ENCODE measurements at places on chromosomes 5 and 9. TPM values are rescaled to one million over a fixed set of nuclear protein-coding genes. Genes with fewer than 3 reads are reported as not detected.

The SPATA31E1 gene
- total RNA-seq = not detected

The CDKN2AIPNL gene
- 18.7 TPM for total RNA-seq

The CEP72 gene
- total RNA-seq = 1.8 TPM

The CCIN gene
- total RNA-seq = not detected

The IRX2 gene
- total RNA-seq = 4.3 TPM

The GPX3 gene
- total RNA-seq = 10,140 TPM

The TAF11L9 gene
- not detected for total RNA-seq

The EQTN gene
- total RNA-seq = not detected

The MOB3B gene
- total RNA-seq = 13.4 TPM

The RALGPS1 gene
- 4.7 TPM for total RNA-seq

The GPR21 gene
- total RNA-seq = 0.88 TPM

The GPR150 gene
- total RNA-seq = 2.0 TPM

The PDCD1LG2 gene
- 8.8 TPM for total RNA-seq

Measured in subcutaneous adipose tissue (tissue), 4 donors.